Fibroblast of mammary gland (primary cell): ENCODE measurements at places on chromosomes 7 and 10.

- DNase-seq = no peak
Measured at GRCh38 chr7:80984619-80985018, 65.8 kb upstream of the SEMA3C start.

- no peak for DNase-seq
Measured at GRCh38 chr7:68601826-68602225, 996.4 kb upstream of the AUTS2 start.

DNA sequence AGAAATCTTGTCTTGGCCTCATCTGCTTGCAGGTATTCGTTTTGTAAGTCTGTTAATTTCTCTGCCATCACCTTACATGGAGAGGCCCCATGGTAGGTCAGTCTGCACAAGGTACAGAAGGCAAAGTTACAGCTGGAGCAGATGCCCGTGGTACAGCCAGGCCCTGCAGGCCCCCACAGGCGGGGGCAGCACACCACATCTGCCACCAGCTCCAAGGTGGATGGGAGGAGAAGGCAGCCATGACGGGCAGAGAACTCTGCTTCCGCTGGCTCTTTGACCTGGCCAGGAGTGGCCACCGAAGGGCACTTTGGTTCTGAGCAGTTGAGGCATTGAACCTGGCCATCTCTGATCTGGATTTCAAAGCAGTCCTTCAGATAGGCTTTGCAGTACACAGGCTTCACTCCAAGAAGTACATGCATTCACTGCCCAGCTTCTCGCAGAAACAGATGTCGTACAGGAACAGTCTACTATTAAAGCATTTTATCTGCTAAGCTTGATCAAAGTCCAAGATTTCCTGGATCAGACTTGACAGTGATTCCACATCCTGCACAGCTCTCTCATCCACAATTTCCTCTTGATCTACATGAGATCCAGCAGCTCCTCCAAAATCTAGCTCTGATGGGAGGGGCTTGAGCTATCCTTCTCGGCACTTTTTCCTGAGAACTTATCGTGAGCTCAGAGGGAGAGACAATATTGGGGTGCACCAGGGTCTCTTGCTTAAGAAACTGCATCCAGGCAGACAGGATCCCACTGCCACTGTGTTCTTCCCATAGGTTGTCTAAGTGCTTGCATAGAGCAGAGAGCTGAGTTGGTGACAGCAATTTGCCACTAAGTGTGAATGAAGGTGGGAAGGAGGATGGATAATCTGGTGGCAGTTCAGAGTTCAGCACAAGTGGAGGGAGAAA, 120.7 kb downstream of the TRRAP start:
- DNase-seq = peak; percentile 22

GRCh38 chr7:35700333-35700732, 5.4 kb upstream of the HERPUD2 start:
- no peak for DNase-seq

DNA sequence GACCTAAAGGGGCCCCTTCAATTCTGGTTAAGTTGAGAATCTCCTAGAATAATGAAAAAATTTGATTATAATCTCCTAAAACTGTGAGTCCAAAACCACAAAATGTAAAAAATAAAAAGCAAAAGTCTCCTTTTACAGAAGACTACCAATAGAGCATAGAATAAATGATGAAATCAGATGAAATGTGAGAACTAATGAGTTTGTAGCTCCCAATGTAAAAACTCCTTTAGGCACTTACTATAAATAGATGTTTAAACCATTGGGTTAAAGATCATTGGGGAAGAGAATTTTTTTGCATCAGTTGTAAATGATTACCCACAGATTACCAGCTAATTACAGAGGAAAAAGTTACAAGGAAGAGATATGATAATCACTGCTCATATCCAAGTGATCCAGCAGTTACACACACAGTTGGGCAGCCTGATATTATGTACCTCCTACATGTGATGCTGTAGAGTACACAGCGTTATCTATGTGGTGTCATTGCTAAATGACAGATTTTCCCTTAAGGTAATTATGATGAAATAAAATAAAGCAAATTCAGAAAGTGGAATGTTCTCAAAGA, 282.7 kb upstream of the SEMA3D start:
- peak; percentile 19 for DNase-seq

DNA sequence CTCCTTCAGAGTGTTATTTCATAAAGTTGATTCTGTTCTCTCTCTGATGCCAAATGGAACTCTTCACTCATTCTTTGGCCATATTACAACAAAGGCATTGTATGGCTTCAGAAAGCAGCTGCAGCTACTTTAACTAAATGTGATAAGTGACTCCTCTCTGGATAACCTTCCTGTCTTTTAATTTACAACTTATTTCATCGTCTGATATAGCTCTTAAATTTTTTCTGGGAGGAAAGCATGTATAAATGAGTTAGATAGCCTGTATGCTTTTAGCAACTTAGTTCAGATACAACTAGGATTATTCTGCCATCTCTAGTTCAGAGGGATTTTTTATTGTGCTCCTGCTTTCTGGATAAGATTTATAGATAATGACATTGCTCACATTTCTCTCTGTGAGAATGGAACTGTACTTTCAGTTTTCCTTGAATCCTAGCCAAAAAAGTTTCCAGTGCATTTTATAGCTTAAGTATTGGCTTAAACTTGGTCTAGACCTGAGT, 57.5 kb downstream of the KLHDC10 start:
- DNase-seq = peak; percentile 11

- no peak for DNase-seq
Measured at GRCh38 chr10:95861386-95861785, 46.4 kb upstream of the CC2D2B start.

GRCh38 chr10:5944389-5945189, 32.8 kb downstream of the IL15RA start:
- DNase-seq = peak; percentile 100

DNA sequence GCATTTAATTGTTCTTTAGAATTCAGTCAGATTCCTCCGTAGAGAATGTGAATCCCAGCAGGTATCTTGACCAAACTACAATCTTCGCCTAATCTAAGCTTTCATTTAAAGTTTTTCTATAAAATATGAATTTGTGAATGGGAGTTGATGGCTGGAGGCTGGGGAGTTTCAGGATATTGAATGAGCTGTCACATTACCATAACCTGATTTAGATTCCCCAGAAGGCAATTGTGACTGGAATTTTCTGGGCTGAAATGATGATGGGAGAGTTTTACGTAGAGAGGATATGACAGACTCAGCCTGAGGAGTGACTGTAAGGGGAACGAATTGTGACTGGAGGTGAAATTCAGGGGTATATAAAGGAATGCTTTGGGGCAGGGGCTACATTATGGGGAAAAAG, 411.7 kb upstream of the FZD8 start:
- DNase-seq = no peak

- no peak for DNase-seq
Measured at GRCh38 chr10:26579256-26580063, 118.0 kb upstream of the PDSS1 start.

- no peak for DNase-seq
Measured at GRCh38 chr7:22717760-22718159, 9.2 kb upstream of the IL6 start.

DNA sequence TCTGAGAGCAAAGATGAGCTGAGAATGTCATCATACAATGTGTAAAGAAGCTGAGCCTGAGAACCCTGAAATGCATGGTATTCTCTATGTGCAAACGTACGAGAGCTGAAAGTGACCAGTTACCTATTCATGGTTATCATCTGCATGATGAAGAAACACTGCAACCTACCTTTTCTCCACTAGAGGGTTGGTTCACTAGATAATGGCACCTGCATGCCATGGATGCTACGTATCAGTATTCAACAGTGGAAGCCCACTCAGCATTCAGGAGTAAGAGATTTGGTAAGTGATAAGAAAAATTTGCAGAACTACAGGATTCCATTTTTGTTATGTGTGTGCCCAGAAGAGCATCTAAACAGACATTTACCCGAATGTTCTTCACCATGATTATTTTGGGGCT, 145.4 kb downstream of the PTPRN2 start:
- DNase-seq = no peak

DNA sequence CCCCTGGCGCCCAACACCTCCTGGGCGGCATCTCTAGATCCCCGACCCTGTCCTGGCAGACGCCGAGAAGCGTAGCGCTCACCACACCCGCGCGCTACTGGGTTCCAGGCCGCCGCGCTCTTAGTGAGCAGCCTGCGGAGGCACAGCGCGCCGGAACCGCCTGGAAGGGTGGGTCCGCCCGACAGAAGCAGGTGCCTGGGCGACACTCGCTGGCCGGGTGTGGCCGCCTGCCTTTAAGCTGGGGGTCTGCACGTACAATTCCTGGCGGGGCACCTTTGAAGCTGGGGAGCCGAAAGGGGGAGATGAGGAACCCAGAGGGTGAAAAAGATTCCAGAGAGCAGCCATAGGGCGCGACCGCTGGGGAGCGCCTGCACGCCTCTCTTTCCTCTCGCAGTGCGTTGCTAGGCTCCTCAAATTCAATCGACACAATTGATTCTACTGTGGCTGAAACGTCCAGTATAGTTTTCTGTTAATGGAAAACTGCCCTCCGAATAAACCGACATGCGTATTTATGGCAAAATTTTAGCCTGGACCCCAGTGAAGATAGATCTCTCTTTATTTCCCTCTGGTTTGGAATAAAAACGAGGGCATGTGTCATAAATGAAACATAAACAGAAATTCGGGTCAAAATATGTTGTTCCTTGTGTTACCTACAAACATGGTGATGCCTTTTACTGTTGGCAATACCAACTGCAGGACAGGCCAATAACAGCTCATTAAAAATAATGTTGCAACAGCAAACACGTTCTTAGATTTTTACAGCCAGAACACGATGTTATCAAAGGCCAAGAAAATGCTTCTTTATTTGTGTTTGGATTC, 4.6 kb downstream of the HMX3 start:
- no peak for DNase-seq

DNA sequence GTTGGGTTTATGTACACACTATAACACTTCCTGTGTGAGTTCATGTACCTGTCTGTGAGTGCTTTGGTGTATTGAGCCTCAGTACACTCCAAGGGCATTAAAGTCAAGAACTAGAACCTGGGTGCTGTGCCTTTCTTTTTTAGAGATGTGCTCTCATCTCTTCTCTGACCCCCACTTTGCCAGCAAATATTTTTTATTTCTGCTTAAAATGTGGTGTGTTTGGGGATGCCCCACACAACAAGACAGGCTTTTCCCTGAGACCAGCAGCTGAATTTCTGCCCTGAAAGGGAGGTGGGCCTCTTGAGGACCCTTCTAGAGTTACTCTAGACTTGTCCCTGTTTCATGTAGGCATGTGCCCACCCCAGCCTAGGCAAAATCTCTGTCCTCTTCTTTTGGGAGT, 14.3 kb downstream of the KCTD7 start:
- DNase-seq = no peak

GRCh38 chr7:131899271-131900030, 343.0 kb upstream of the PODXL start:
- peak; percentile 10 for DNase-seq

- DNase-seq = no peak
Measured at GRCh38 chr10:92404612-92405418, 113.8 kb downstream of the MARCHF5 start.

DNA sequence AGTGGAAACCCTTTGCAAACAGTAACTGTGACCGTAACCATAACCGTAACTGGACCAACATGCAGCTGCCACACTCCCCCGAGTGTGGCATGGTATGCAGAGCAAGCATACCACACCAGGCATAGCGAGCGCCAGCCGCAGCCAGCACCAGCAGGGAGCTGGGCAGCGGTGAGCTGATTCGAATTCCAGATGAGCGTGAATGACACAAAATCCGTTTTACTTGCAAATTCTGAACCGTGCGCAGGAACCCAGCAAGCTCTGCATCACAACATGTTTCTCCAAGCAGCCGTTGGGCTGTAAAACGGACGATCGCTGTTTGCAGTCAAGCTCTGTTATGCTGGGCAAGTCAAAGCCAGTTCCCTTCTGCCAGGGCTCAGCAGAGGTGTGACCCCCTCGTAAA, 111.1 kb downstream of the OAT start:
- no peak for DNase-seq

DNA sequence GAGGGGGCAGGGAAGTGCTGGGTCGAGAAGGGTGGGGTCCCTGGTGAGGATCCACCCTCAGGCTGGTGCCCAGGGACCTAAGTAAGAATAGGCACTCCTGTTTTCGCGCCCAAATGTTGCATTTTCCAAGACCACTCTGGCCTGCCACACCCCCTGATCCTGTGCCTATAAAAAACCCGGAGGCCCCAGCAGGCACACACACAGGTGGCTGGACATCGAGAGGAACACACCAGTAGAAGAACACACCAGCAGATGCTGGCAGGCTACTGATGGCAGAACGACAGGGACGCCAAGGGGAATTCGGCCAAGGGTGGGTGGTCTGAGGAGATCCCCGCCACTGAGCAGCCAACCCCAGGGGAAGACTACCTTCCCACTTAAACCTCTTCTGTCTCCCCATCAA, 633.9 kb upstream of the POT1 start:
- no peak for DNase-seq

DNA sequence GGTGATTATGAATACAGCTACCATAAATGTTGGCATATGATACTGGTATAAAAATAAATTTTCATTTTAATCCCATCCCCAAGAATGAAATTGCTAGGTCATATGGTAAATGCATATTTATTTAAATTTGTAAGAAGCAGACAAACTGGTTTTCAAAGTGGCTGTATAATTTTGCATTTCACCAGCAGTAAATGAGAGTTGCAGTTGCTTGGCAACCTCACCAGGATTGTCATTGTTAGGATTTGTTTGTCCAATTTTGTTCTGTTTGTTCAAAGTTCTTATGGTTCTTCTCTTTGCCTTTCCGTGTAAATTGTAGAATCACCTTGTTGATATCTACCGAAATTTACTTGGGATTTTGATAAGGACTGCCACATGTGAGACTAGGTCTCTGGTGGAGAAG, 237.4 kb downstream of the OTUD1 start:
- DNase-seq = no peak

GRCh38 chr10:62384447-62385081, 10.4 kb downstream of the ZNF365 start:
- peak; percentile 11 for DNase-seq

GRCh38 chr7:16063716-16064675, 357.3 kb downstream of the CRPPA start:
- DNase-seq = peak; percentile 92

- DNase-seq = peak; percentile 56
Measured at GRCh38 chr10:10892290-10892875, 125.3 kb upstream of the CELF2 start.

- peak; percentile 76 for DNase-seq
Measured at GRCh38 chr7:81469869-81470723, 299.8 kb downstream of the HGF start.

- no peak for DNase-seq
Measured at GRCh38 chr7:157176771-157177170, 38.0 kb downstream of the UBE3C start.
